ENCODE measurements at places on chromosomes 7 and 10.

GRCh38 chr7:158382363-158383254 lies 205.0 kb downstream of the PTPRN2 start:
- peak; percentile 93 for DNase-seq

DNA sequence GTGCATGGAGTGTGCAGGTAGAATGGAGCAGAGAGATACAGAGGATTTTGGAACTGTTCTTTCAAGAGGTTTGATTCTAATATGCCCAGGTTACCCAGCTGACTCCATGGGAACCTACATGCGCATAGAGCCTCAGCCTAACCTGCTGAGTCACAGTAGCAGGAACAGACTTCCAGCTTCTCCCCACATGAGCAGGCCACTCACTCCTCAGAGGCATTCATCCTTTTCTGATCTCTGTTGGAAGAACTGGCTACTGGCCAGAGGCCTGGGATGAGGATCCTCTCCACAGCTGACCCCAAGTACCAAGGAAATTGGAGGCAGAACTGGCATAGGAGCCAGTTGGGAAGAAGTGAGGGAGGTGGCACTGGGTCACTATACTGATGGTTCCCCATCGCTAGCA lies 17.9 kb upstream of the CCSER2 start:
- no peak for DNase-seq

GRCh38 chr7:99177165-99177564 lies 30.8 kb downstream of the KPNA7 start:
- no peak for DNase-seq

DNA sequence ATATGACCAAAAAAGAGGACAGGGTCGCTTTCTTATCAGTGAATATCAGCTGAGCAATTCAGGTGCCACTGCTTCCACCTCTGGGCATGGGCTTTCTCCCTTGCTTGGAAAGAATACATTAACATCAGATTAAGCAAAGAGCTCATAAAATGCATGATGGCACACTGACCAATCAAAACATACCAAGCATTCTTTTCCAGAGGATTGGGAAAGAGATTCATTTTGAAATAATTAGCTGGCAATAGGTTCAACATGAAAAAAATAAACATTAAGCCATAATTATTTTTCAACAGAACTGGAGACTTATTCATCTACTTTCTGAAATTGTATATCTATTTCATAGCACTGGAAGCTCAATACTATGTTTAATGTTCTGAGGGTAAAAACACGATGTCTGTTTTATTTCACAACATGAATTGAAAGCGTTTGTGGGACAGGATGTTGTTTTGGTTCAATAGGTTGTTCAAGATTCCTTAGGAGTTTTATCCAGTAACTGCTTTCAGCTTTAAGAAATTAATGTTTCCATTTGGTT lies 53.2 kb downstream of the TFAM start:
- DNase-seq = no peak

DNA sequence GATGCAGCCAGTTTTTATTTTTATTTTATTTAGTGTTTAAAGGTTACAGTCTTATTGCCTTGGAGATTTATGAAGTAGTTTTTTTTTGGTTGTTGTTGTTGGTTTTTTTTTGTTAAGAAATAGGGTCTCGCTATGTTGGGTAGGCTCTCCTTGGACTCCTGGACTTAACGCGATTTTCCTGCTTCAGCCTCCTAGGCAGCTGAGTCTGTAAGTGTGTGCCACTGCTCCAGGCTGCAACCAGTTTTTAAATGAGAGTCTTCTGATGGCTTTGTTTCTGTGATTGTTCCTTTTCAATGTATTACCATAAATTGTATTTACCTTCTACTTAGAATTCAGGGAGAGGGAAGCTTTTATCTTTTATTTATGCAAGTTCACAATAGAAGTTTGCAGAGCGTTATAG lies 62.8 kb downstream of the BICC1 start:
- peak; percentile 14 for DNase-seq
